ENCODE measurements at places on chromosomes 3 and 15.

DNA sequence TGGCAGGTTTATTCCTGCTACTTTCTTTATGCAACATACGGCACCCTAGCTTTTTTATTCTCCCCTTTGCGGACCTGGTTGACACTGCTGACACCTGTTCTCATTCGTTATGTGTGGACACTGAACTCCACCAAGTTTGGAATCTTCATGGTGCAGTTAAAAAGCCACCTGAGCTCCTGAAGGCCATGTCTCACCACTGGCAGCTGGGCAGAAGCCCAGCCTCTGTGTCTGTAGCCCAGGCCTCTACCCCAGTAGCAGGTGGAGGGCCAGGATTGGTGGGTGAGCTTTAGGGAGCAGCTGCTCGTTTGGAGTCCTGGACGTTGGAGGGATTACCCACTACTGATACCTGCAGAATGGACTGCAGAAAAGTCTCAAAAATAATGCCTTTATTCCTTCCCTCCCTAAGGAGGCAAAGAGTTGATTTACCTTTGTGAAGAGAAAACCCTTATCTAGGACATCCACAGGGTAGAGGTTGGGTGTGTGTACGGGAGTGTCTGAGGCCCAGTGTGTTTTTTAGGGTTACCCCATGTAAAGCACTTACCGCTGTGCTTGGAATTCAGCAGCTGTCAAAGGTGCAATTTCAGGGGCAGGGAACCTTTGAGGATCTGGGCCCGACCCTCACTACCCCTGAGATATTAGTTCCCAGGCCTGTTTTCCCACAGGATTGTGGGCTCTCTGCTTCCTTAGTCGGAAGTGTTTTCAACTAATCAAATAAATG, 637 bp upstream of the CCNDBP1 start:
- no peak for DNase-seq

DNA sequence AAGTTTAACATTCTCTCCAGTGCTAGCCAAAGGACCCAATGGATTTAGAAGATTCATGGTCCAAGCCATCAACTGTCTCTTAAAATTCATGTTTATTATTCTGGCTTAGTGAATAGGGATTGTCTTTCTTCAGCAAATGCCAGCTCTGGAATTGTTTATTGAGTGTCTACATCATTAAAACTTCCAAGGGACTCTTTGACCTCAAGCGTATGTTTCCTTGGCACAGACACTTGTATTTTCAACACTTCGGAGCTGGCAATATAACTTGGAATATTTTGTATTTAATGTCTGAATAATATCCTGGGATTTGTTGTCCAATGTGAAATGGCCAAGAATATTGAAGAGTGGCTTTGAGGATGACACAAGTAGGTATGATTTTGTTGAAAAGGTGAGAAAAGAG, 204.2 kb downstream of the EPHA3 start:
- DNase-seq, result no peak

DNA sequence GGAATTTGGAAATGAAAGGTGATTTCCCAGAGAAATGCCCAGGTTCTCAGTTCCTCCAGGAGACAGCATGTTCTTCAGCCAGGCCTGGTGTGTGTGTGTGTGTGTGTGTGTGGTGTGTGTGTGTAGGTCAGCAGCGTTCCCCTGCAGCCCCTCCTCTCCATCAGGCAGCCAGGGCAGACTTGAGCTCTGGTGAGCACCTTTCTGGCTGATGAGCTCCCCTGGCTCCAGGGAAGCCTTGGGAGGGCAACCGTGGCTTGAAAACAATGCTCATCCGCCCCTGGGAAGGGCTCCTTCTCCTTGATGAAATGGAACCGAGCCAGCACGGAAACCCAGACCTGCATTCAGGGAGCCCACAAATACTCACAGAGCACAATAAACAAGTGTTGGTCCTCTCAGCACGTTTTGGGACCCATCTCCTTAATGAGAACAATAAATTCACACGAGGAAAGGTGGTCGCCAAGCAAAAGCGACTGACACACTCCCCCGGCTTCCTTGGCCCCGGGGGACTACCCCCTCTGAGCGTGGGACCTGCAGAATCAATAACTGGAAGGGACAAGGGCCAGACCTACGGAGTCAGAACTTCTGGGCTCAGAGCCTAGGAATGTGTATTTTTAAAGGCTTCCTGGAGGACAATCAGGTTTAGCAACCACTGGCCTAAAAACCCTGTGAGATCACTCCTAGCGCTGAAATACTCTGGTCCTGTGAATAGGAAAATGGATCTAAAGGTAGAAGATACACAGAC, 38.6 kb upstream of the HES1 start:
- no peak for DNase-seq

DNA sequence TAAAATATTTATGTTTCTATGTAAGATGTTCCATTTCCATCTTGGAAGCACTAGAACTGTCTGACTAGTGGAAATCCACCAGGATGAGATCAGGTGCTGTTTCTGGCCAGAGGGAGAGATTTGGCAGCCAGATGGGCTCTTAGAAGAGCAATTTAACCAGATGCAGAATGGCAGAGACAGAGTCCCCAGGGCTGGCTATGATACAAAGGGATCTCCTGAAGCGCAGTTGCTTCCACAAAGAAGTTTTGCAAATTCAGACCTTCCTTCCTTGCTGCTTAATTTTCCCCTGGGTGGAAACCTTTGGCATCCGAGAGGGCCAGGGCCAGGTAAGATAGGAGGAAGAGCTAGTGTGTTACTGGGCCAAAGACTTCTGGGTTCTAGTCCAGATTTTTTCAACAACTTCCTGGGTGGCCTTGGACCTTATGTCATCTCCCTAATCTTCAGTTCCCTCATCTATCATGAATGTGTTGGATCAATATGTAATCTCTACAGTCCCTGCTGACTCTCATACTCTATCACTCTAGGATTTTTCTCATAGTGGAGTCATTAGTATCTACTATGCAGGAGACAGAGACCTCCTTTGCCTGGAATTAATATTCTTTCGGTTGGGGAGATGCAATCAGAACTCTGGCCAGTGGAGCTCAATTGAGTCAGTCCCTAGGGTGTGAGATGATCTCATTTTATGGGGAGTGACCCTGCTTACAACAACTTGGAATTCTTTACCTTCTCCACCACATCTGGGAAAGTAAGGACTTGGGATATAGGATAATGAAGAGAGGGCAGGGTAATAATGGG, 41.1 kb upstream of the NDUFB4 start:
- no peak for DNase-seq

DNA sequence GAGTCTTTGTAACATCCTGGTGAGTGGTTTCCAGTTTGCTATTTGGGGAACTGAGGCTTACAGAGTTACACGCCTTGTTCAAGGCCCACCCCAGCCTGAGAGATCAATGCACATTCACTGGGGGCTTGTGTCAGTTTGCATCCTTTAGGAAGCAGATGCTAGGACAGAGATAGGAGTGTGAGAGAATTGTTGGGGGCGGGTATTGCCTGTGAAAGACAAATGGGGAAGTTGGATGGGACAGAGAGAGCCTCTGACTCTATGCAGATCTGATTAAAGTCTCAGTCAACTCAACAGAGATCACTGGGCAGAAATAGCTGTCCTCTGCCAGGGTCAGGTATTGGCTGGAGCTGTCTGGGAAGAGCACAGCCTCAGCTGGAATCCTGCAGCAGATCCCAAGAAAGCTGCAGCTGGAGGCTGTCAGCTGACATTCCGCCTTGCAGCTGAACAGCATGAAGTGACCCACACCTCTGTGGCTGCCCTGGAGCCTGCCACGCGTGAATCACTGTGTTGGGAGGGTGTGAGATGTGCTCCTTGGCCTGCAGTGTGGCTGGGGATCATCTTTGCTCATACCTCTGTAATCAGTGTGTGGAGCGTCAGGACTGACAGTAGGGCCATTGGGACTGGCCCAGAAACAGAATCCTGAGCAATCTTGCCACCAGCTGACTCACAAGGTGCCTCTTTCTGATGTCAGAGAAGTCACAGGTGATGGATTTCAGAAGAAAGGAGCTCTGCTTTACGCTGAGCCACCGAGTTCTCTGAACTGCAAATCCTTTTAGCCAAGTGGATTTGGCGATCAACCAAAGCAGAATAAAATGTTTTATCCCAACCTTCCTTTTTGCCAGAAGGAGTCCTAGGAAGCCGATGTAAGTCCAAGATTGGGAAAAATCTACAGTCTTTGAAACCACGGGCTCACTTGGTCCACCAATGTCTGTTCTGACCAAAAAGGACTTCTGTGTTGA, 284.1 kb upstream of the LRRFIP2 start:
- DNase-seq, result no peak

DNA sequence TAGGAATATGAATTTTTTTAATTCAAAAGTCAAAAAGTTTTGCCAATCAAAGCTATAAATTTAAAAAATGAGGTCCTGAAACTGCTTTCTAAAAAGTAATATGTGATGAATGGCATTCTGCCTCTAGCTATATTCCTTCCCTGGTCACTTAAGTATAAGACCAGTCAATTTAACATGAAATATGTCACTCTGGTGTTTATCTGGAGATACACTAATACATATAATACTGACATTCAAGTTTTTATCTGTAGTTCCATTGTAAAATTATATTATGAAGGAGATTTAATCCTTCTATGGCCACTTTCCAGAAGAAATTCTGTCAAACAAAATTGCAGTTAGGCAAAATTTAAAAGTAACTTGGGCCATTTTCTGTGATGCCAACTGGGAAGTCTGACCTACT, 236.8 kb downstream of the CNTN3 start:
- DNase-seq, result no peak

- no peak for DNase-seq
Observed at GRCh38 chr3:55818485-55818884, 331.4 kb upstream of the WNT5A start.

DNA sequence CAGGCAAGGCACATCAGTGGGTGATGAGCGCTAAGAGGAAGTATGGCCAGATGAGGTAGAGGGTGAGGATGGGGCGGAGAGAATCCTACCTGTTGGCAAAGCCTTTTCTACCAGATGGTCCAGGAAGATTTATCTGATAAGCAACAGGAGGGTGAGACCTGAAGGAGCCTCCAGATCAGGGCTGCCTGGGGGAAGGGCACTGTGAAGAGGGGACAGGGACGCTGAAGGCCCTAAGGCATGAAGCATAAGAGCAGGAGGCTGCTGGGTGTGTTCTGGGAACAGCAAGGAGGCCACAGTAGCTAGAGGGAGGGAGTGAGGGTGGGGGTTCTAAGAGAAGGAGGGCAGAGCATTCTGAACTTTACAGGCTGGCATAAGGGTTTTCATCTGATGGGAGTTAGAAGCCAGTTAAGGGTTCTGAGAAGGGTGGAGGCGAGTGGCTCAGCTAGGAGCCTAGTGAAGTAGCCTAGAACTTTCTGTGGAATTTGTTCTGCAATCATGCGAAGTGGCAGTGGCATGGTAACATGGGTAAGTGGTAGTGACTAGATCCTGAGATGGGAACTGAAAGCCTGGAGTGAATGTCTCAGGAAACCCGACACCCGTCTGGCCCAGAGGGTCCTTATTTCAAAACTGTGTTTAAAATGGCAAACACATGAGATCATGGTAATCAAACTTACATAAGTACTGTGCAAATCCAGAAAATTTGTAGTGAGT, 29.9 kb downstream of the CGNL1 start:
- no peak for DNase-seq

DNA sequence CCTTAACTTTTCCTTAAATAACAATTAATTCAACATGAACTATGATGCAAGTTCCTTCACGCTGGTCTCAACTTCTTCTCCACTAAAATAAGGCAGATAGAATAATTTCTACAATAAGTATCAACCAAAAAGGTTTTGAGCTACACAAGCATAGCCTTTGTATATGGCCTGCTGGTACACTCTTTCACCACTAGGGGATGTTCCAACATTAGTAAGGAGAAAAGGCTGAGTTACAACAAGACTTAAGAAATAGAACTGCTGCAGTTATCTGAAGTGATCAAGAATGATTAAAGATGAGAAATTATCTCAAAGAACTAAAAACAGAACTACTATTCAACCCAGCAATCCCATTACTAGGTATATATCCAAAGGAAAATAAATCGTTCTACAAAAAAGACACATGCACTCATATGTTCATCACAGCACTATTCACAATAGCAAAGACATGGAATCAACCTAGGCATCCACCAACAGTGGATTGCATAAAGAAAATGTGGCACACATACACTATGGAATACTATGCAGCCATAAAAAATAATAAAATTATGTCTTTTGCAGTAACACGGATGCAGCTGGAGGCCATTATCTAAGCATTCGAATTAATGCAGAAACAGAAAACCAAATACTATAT, 14.4 kb downstream of the ATP13A3 start:
- DNase-seq, result no peak

DNA sequence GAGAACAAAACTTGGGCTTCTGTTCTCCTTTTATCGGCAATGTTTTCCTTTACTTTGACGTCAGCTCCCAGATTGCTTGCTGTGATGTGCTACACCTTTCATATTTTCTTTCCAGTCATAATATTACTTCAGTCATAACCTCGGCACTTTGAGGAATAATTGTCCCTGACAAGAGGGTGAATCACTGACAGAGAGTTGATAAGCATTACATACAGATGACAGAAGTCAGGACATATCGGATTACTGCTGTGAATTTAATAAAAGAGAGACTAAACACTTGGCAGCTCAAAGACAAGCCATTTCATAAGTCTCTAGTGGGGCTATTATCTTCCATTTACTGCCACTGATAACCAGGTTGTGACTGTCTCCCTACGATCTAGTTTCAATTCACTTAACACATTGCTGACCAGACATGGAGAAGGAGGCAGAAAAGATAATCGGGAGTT, 362.1 kb upstream of the ARRDC4 start:
- DNase-seq, result no peak

- DNase-seq, result no peak
Observed at GRCh38 chr3:12454076-12454815, 30.0 kb upstream of the TSEN2 start.

DNA sequence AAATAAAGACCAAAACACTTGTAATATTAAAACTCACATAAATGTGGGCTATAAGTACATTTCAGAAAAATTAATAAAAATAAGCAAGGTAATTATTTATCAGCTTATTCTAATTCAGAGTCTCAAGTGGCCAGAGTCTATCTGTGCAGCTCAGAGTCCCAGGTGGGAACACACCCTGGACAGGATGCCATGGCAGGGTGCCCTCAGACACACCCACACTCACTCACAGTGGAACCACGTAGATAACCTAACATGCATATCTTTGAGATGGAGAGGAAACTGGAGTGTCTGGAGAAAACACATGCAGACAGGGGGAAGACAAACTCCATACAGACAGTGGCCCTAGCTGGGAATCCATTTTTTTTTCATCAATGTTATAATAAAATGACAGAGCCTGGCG, 37.2 kb downstream of the FSIP1 start:
- DNase-seq, result no peak

- DNase-seq, result no peak
Observed at GRCh38 chr3:195197765-195198425, 73.1 kb downstream of the XXYLT1 start.

GRCh38 chr3:49104052-49104426, 518 bp downstream of the QARS1 start:
- no peak for DNase-seq

DNA sequence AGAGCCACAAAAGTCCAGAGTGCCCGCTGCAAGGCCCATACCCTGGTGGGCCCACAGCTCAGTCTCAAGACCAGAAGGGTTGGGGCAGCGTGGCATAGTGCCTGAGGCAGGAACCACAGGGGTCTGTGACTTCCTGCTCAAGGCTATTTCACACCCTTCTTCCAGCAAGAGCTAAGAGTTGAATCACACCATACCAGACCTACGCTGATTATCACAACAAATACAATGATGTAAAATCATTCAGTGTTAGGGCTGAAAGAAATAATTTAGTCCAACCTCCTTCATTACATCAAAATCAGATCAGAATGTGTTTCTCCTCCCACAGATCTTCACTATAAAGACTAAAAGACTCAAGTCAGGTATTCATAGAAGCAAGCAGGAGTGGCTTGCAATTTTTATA, 27.8 kb upstream of the ST8SIA2 start:
- DNase-seq, result no peak

Measured in cortex of kidney (tissue), 1 donor.